Neural progenitor cell (in vitro differentiated cells): ENCODE measurements at places on chromosomes 7 and 10. TPM values are rescaled to one million over a fixed set of nuclear protein-coding genes. Genes with fewer than 3 reads are reported as not detected.
A peak's percentile ranks its signal among the peaks of the same experiment; 100 is the strongest.

DNA sequence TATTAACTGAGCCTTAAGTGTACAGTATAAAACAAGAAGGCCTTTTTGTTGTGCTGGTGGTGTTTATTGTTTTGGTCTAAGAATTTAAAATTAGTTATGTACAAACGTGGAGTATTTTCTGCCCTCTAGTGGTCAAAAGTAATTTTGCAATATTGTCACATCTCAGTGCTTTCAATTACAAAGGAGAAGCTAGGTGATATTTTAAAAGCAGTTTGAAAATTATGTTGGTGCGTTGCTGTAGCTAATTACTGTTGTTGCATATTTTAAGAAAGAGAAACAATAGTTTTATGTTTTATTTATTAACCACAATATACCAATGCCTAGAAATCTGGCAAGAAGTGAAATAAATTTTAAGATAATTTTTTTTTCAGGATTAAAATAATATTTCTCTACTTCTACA, 11.4 kb downstream of the NPVF start:
- peak; percentile 60 for DNase-seq
- no peaks in the 10 kb centered on the region for H3K27me3 ChIP-seq
- no peak overlapping the region for H3K4me3 ChIP-seq
- H3K27ac ChIP-seq = no peak overlapping the region
- H3K36me3 ChIP-seq = no peaks in the 10 kb centered on the region
- no peaks in the 10 kb centered on the region for H3K4me1 ChIP-seq

DNA sequence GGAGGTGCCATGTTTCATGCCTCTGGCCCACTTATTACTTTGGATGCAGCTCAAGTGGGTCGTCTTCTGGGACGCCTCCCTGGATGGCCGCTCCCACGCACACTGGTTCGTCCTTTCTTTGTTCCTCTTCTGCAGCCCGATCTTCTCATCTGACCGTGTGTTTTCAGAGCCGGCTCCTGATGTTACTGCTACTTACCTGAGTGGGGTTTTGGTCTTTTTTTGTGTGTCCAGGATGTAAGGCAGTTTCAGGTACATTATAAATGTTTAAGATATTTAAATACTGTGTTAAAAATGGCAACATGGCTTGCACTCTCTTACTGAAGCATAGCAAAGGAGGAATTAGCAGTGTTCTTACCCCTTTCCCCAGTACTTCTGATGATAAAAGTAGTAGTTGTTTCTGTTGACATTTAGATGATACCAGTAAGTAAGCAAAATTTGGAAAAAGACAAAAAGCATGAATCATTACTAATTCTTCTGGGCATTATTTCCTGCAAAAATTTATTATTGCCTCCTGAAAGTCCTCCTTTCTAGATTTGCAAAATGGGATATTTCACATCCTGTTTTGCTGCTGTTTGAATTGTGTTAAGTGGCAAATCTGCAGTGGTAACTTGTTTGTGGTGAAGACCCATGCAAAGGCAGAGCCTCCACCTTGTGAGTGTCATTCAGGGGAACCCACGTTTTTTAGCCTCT, 59.4 kb downstream of the SHH start:
- no peaks in the 10 kb centered on the region for H3K27me3 ChIP-seq
- H3K36me3 ChIP-seq = no peaks in the 10 kb centered on the region
- H3K4me1 ChIP-seq = peaks cover 13% of the 10 kb centered on the region
- H3K27ac ChIP-seq = no peak overlapping the region
- no peak for DNase-seq

- H3K36me3 ChIP-seq = no peaks in the 10 kb centered on the region
- no peak overlapping the region for H3K27ac ChIP-seq
- no peak for DNase-seq
These were observed 16.0 kb upstream of the DNTT start for GRCh38 chr10:96288151-96288621.

GRCh38 chr7:2809903-2810625, 34.0 kb downstream of the GNA12 start:
- H3K4me3 ChIP-seq = no peak overlapping the region
- no peaks in the 10 kb centered on the region for H3K36me3 ChIP-seq
- DNase-seq = no peak

GRCh38 chr10:16195894-16196293, 240.9 kb upstream of the PTER start:
- H3K4me3 ChIP-seq = no peak overlapping the region
- no peaks in the 10 kb centered on the region for H3K27me3 ChIP-seq
- H3K36me3 ChIP-seq = no peaks in the 10 kb centered on the region
- H3K4me1 ChIP-seq = no peaks in the 10 kb centered on the region
- no peak overlapping the region for H3K27ac ChIP-seq

DNA sequence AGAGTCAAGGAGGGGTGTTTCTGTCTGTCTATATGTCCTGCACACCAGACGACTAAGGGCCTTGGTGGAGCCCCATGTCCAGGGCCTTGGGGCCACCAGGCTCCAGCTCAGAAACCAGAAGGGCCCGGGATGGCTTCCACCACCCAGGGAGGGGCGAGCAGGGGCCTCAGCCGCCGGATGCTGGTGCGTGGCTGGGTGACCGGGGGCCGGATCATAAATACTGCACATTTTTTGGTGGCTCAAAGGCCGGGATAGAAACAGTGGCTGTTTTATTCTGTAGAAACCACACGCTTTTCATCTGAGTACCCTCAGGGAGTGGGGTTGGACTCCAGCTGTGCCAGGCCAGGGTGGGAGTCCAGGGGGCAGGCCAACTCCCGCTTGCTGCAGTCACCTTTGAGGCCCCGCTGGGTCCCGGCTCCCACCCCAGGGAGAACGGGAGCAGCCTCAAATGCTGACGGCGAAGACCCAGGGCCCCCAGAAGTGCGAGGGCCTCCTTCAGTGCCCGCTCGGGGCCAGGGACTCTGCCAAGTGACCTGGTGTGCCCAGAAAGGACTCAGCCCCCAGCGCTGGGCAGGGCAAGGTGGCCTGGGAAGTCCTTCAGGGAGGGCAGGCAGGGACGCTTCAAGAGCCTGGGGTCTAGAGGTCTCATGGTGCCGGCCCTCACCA, 28.2 kb downstream of the PDGFA start:
- no peaks in the 10 kb centered on the region for H3K36me3 ChIP-seq
- H3K4me1 ChIP-seq = peaks cover 5% of the 10 kb centered on the region
- H3K27me3 ChIP-seq = no peaks in the 10 kb centered on the region
- H3K27ac ChIP-seq = no peak overlapping the region
- H3K4me3 ChIP-seq = no peak overlapping the region

DNA sequence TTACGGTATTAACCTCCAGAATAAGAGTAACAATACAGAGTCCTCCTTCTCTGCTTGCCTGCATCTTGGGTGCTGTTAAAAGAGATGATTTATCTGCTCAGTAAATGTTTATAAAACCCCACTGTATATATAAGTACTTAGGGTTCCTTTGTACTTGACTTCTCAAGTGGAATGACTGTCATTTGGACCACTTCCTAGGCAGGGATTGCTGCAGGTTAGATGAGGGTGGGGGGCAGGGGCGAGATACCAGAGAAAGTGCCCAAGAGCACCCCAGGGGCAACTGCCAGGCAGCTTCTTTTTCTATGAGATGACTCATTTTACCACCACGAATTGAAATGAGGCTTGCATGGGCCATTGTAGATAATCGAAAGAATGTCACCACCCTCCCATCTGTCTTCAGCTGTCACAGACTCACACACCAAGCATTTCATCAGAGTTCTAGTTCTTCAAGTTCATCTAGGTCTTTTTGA, 421.9 kb upstream of the GALNT17 start:
- H3K27ac ChIP-seq = no peak overlapping the region
- DNase-seq = no peak
- H3K4me3 ChIP-seq = no peak overlapping the region
- no peaks in the 10 kb centered on the region for H3K27me3 ChIP-seq
- peaks cover 42% of the 10 kb centered on the region for H3K4me1 ChIP-seq
- peaks cover 12% of the 10 kb centered on the region for H3K36me3 ChIP-seq

DNA sequence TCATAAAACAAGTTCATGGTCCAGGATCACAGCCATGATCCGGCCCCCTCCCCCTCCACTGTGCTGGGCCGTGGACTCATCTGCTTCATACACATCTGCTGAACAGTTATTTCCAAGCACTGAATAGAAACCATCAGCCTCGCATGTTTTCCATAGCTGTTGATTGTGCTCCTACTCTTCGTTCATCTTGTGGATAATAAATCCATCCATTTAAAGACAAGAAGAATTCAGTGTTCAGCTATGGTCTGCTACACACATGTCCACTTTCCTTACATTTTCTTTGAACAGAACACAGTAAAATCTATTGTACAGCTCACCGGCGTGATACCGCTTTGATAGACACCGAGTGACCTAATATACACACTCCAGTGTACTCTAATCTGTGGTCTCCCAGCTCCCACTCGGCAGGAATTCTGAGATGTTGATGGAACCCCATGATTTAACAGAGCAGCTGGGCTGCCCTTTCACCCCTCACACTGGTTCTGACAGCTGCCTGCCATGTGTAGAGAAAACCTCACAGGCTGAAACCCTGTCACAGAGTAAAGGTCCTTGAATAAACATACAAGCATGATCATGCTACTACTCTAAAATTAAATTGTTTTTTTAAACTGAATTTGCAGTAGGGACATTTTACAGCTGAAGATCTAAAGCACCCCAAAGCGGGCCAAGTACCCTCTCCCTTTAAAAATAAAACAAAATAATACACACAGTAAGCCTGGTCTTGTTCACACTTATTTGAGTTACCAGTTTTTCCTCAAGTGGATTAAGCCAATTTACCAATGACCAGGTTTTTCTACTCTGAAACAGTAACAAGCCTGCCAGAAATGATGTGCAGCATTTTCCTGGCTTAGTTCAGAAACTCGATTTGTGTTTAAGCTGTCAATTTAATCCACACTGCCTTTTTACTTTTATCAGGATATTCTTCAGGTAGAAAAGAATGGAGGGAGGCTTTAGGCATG, 95.1 kb upstream of the FZD1 start:
- no peak overlapping the region for H3K4me3 ChIP-seq
- peaks cover 12% of the 10 kb centered on the region for H3K4me1 ChIP-seq
- no peaks in the 10 kb centered on the region for H3K36me3 ChIP-seq
- H3K27ac ChIP-seq = no peak overlapping the region
- peak; percentile 11 for DNase-seq

DNA sequence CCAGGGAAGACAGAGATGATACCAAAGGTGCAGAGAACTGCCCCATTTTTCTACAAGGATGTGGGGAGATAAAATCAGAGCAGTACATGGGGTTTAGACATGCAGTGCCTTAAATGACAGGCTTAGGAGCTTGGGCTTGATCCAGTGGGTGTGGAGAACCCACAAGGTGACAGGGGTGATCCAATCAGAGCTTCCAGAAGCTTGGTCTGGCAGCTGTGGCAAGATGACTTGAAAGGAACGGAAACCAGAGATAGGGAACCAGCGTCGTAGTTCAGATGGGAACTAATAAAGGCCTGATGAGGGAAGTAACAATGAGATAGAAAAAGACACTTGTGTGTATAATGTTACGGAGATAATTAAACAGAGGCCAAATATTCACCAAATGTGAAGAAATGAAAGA, 80.7 kb downstream of the SLC37A3 start:
- H3K4me3 ChIP-seq = no peak overlapping the region
- H3K27me3 ChIP-seq = no peaks in the 10 kb centered on the region

Gene MMRN2
- total RNA-seq = 0.28 and 1.4 TPM in 2 replicates

Gene CACNA2D1
- 1.5 and 1.8 TPM in 2 replicates for total RNA-seq

Gene ATRNL1
- 6.9 and 16.4 TPM in 2 replicates for total RNA-seq
